ENCODE measurements at places on chromosomes 4 and X.

GRCh38 chr4:127055357-127055756 is 577.4 kb upstream of the INTU start:
- peak; percentile 86 for DNase-seq

DNA sequence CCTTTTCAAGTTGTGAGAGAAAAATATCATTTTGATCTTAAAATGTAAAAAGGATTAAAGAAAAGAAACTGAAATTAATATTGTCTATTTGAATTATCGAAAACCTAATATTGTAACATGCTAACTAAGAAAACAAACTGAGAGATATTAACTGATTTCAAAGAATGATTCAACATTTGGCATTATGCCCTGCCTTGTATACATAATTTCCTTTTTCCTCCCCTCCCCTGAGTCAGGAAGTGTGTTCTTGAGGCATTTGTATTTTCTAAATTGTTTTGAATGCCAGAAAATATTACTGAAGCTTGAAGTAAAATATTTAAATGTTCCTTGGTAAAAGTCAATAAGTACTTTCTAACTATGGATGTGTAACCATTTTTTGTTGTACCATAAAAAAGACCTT is 49.4 kb downstream of the RPS6KA3 start:
- peak; percentile 31 for DNase-seq

GRCh38 chr4:38497121-38497520 is 166.9 kb upstream of the KLF3 start:
- no peak for DNase-seq

- DNase-seq, result no peak
Observed at GRCh38 chr4:36997727-36998126, 246.8 kb upstream of the NWD2 start.

- DNase-seq, result no peak
Observed at GRCh38 chrX:138691186-138691585, 20.3 kb downstream of the FGF13 start.

- DNase-seq, result no peak
Observed at GRCh38 chr4:532588-533317, 33.7 kb downstream of the PIGG start.

DNA sequence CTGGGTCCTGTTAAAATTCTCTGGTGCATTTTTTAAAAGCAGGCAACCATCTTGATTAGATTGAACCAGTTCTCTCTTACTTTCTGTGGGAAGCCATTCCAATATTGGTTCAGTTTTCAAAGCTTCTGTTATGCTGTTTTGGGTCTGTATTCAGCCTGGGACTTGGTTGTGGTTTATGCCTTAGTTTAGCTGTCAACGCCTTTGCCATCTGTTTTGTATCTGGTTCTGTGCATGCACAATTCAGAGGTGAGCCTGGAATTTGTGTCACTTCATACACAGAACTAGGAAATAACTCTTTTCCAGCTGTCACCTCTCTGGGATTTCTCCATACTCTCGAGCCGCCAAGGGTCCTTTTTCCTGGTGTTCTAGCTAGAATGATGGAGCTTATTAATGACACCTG is 46.2 kb downstream of the STAP1 start:
- DNase-seq, result no peak

DNA sequence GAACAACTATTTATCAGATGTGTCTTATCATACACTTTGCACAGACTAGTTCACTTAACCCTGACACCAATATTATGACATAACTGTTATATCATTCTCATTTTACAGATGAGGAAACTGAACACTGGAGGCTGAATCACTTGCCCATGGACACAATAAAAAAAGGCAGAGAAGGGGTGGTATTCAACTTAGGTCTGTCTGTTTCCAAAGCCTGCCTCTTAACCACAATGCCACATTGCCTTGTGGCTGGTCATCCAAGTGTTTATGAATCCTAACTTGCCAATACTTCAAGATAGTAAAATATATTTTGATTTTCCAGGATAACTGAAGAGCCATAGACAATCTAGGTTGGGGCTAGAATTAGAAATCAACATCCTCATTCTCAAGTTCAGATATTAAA is 327.8 kb downstream of the NR3C2 start:
- DNase-seq, result no peak
